Prostate gland (tissue), 2 donors: ENCODE measurements at places on chromosomes 4 and X. TPM values are rescaled to one million over a fixed set of nuclear protein-coding genes. Genes with fewer than 3 reads are reported as not detected.
A peak's percentile ranks its signal among the peaks of the same experiment; 100 is the strongest.

DNA sequence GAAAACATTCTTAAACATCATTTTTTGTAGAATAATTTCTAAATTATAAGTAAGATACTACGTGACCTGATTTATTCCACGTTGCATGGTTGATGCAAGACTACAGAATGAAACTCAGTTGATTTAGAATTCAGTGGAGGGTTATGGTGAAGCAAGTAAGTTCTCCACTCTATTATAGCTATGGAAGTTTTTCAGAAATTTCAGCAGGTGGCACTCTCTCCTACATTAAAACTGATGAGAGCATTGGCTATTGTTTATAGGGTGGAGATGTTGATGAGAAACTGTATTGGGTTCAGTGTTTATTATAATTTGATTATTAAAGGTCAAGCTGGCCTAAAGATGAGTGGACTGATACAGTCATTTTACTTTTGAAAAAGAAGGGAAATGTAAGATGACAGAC is 88.0 kb downstream of the FNIP2 start:
- no peaks in the 10 kb centered on the region for H3K36me3 ChIP-seq
- no peak overlapping the region for H3K4me3 ChIP-seq
- H3K27me3 ChIP-seq: no peaks in the 10 kb centered on the region
- no peak overlapping the region for H3K27ac ChIP-seq
- H3K4me1 ChIP-seq: no peaks in the 10 kb centered on the region

DNA sequence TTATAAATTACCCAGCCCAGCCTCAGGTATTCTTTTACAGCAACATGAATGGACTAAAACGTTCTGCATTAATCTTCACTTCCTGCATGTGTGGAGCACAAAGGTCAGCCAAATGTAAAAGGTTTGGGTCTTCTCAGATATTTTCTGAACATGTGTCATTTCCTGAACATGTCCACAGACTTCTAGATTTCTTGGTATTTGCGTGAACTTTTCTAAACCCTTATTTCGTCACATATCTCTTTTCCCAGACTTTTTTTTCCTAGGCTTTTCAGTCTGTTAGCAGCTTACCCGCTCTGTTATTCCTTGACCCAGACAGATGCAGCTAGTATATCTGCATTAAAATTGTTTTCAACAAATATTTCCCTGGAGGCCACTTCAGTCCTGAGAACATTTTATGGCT is 57.3 kb upstream of the USP51 start:
- H3K4me1 ChIP-seq: no peaks in the 10 kb centered on the region
- no peak overlapping the region for H3K4me3 ChIP-seq
- H3K36me3 ChIP-seq: no peaks in the 10 kb centered on the region
- H3K27me3 ChIP-seq: no peaks in the 10 kb centered on the region

- H3K27me3 ChIP-seq: no peaks in the 10 kb centered on the region
- peaks cover 3% of the 10 kb centered on the region for H3K4me1 ChIP-seq
- H3K4me3 ChIP-seq: no peak overlapping the region
- peak overlapping the region; percentile 32 for H3K27ac ChIP-seq
Observed at GRCh38 chr4:38948551-38948950, 80.9 kb downstream of the FAM114A1 start.

DNA sequence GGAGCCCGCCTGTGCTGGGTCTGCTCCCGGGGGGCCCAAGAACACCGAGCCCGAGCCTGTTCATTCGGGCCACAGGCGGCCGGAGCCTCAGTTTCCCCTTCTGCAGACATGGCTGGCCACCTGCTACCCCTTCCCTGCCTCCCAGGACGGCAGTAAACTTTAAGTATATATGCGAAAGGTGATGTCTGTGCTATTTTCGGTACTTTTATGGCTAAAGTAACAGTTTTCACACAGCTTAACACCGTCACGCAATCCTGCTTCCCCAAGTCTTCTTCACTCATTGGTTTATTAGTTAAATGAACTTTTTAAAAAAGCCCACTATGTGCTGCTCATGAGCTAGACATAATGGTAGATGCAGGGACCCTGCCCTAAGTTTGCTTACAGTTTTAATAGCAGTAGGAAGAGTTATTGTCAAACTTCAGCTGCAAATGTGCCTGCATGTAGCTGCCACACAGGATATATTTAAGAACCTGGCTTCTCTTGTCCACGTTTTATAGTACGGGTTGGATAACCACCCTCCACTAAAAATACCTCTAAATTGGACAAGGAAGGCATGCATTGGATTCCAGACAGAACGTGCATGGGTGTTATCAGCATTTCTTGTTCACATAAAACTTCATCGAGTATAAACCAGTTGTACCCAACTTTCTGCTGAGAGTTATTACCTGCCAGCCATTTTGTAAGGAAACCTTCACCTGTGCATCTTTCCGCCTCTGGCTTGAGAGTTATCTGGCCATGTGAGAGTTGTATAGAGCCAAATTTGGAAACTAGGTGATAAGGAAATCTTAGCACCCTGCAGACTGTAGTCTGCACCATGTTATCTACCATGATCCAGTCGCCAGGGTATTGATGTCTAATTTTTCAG is 741 bp downstream of the ANAPC4 start:
- H3K36me3 ChIP-seq: no peaks in the 10 kb centered on the region
- H3K27me3 ChIP-seq: no peaks in the 10 kb centered on the region
- no peak for DNase-seq
- peak overlapping the region; percentile 79 for H3K27ac ChIP-seq

GRCh38 chr4:3017504-3017903 is 54.1 kb downstream of the GRK4 start:
- no peak overlapping the region for H3K4me3 ChIP-seq
- DNase-seq: no peak
- H3K27ac ChIP-seq: no peak overlapping the region
- H3K4me1 ChIP-seq: no peaks in the 10 kb centered on the region
- H3K36me3 ChIP-seq: no peaks in the 10 kb centered on the region

The DUSP21 gene
- total RNA-seq: 5.1 TPM

DNA sequence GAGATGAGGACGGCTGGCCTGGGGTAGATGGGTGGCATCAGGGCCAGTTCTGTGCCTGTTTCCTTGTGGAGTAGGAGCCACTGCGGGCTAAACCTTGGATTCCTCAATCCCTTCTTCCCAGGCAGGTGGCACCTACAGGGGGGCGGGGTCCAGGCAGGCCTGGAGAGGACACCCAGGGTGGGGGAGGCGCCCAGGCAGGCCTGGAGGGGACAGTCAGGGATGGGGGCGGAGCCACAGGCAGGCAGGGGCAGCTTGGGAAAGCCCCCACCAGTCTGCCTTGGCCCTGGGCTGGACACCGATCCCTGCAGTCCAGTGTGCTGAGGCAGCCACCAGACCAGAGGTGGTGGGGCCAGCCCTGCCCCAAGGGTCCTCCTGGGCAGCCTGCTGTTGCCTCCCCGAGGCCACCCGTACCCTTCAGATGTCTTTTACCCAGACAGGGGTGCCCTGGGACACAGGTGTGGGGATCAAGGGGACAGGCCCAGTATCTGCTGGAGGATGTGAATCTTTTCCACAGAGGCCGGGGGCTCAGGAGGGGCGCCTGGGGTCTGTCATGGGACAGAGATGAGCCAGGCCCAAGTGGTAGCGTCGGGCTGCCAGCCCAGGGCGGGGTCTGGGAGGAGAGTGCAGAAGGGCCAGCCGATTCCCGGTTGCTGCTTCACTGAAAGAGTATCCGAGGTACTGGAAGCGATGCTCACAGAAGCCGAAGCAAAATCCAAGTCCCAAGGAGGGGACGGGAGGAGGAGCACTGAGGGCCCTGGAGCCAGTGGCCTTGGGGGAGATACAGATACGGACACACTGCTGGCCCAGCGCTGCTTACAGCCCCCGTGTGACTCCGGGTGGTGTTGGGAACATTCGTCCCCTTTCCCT is 34.5 kb downstream of the LRPAP1 start:
- DNase-seq: no peak
- no peak overlapping the region for H3K27ac ChIP-seq
- H3K27me3 ChIP-seq: no peaks in the 10 kb centered on the region
- H3K36me3 ChIP-seq: no peaks in the 10 kb centered on the region

DNA sequence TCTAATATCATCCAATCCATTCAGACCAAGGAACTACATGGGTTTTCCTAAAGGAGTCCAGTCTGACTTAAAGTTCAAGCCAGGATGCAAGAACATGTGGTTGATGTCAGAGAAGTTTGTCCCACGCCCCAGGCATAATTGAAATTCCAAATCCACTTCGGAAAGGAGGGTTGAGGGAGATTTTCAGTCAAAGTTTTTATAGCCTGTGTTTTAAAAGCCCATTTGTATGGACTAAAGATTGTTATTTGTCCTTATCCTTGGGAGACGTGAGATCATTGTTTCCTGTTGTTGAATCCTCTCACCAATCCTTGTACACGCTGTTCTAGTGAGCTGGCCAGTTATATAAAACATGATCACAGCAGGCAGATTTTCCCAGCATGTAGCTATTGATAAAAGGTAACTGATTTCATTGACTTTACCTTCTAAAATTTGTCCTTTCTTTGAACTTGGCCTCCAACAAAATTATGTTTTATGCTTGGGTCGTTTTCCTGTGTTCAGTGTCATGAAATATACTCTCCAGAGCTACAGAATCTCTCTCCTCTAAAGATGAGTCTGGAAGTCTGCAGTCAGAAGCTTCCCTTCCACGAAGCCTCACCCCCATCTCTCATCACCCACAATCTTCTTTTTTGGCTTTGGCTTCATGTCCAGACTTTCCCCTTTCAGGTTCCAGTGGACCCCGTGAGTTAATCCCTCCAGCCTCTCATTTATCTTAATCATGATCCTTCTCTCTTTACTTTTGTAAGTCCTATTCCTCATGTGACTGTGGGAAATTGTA is 92.9 kb downstream of the ATP10D start:
- peaks cover 4% of the 10 kb centered on the region for H3K36me3 ChIP-seq
- no peak for DNase-seq
- H3K27me3 ChIP-seq: no peaks in the 10 kb centered on the region
- H3K4me1 ChIP-seq: no peaks in the 10 kb centered on the region
- H3K27ac ChIP-seq: peak overlapping the region; percentile 61

DNA sequence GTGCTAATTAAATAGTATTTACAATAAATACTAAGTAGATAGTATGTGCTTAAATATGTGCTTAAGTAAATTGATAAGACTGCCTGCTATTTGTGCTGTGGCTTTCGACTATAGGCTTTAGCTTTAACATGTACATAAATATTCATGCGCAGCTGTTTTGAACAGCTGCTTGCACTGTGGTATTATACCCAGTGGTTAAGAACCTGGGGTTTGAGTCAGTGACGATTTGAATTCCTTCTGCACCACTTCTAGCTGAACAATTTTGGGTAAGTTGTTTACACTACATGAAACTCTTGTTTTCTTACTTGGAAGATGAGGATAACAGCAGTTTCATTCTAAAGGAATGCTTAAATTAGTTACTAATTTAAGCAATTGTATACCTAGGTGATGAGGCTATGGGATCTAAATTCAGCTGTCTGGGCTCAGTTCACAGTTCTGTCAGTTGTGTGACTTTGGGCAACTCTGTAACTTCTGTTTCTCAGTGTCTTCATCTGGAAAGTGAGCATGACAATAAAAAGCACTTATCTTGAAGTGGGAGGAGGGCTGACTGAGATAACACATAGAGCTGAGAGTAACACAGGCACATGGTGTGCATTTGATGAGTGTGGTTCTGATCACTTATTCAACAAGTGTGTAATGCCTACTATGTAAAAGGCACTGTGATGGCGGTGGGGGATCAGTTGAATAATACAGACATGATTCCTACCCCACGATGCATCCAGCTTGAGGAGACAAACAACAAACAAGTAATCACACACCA is 37.0 kb downstream of the HPGDS start:
- H3K27me3 ChIP-seq: no peaks in the 10 kb centered on the region
- H3K4me1 ChIP-seq: no peaks in the 10 kb centered on the region
- DNase-seq: no peak
- H3K27ac ChIP-seq: no peak overlapping the region
- H3K4me3 ChIP-seq: no peak overlapping the region
- H3K36me3 ChIP-seq: no peaks in the 10 kb centered on the region

DNA sequence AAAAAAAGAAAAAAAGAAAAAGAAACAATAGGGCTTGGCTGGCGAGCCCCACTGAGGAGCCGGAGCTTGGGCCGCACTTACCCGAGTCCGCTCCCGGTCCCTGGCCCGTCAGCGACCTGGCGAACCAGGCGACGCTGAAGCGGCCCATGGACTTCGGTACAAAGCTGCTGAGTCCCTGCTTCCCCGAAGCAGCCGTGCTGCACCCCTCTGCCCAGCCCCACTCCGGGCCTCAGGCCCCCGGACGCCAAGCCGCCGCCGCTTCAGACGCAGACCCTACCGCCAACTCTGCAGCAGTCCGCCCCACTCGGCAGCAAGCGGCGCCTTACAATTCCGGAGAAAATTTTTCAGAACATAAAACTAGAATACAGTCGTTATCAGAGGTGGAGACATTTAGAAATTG is 300.5 kb downstream of the OPHN1 start:
- DNase-seq: no peak
- no peak overlapping the region for H3K27ac ChIP-seq
- no peaks in the 10 kb centered on the region for H3K36me3 ChIP-seq
- no peaks in the 10 kb centered on the region for H3K27me3 ChIP-seq

DNA sequence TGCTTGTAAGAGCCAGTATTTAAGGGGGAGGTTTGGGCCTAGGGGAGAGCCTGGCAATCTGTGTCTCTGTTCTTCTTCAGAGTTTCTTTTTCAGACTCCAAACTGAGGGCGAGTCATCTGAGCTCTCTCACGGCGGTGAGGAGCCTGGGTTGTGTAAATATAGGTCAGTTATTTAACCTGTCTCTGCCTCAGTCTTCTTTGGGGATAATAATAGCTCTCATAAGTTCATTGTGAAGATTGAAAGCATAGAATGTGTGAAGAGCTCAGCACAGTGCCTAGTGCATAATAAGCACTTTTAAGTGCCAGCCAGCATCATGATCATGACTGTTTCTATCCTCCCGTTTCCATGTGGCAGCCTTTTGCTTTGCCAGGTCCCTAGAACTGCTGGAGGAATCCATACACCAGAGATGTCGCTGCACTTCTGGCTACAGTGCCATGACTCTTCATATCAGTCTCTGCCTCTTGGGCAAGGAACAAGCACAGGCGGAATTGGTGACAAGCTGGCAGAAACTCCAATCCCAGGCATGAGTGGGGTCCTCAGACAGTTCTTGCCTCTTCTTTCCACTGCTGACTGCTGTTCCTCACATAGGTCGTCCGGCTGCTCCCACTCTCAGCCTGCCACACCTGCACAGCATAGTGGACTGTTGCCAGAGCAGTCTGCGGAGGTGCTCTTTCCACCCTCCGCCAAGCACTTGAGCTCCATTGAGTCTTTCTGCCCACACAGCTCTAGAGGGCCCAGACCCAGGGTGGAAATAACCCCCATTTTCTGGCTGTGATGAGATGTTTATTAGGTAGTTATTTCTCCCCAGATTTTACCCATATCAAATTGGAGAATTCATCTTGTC is 103.7 kb upstream of the MAML3 start:
- no peaks in the 10 kb centered on the region for H3K36me3 ChIP-seq
- H3K4me1 ChIP-seq: peaks cover 9% of the 10 kb centered on the region
- H3K4me3 ChIP-seq: no peak overlapping the region

DNA sequence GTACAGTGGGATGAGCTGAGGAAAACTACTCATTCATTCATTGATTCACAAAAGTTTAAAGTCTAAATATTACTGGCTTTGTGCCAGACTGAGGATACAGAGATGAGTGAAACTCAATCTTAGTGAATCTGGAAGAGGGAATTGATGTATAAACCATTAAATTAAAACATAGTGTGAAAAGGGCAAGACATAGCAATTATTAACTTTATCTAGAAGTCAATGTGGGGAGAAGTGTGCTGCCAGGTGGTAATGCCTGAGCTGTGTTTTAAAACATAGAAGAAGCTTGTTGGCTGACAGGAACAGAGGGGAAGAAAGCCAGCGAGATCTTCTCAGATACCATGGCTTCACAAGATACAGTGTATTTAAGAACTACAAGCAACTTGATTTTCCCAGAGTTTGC is 153.4 kb downstream of the BMPR1B start:
- no peaks in the 10 kb centered on the region for H3K4me1 ChIP-seq
- H3K4me3 ChIP-seq: no peak overlapping the region
- no peaks in the 10 kb centered on the region for H3K27me3 ChIP-seq
- no peak overlapping the region for H3K27ac ChIP-seq
- no peaks in the 10 kb centered on the region for H3K36me3 ChIP-seq
- no peak for DNase-seq
